ENCODE measurements at places on chromosomes 16 and 17.

- no peak for DNase-seq
Observed at GRCh38 chr17:13204607-13205237, 186.9 kb upstream of the ELAC2 start.

DNA sequence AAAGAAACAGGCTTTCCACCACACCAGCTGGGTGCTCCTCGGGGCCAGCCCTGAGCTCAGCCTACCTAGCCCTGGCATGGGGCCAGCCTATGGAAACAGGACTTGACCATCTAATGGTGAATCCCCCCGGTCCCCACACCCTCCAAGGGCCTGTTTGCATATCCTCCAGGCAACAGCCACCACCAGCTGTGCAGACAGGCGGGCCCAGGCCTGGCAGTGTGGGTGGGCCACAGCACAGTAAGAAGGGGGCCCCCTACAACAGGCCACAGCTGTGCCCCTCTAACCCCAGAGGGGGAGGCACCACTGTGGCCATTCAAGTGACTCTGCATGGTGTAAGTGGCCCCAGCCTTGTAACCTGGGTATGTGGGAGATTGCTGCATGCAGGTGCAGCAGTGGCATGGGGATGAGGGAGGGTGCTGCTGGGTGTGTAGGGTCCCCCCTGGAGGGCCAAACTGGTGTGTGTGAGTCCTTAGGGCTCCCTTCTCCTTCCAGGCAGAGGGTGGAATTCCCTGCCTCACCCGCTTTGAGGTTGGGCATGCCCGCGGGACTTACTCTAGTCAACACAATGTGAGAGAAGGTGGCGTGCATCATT is 148.2 kb downstream of the C16orf78 start:
- no peak for DNase-seq

GRCh38 chr16:83956336-83957289 is 3.6 kb downstream of the OSGIN1 start:
- peak; percentile 49 for DNase-seq

GRCh38 chr16:2963723-2964474 is at the start of gene KREMEN2:
Gene KREMEN2 (plus strand): TSS chr16:2964275. CDS start chr16:2964521, 246 bp downstream.
- peak; percentile 56 for DNase-seq

DNA sequence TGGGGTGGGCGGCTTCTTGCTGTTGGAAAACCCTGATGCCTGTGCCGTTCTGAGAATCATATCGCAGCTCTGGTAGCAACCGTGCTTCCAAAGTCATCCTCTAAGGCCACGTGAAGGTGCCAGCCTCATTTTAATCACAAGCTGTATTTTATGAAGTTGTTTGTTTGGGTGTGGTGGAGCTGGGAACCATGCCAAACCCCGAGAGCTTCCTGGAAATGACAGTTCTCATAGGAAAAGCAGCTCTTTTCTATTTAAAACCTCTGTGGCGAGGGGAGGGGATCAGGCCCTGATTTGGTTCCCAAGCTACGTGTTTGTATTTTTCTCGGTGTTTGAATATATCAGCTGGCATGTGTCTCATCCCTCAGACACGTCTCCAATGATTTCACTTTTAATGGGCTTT is 21.7 kb downstream of the KNOP1 start:
- DNase-seq = peak; percentile 60

- no peak for DNase-seq
Observed at GRCh38 chr16:30896261-30896888, at the start of gene CTF1. Gene CTF1 (plus strand): TSS chr16:30896614. CDS start chr16:30896644, 30 bp downstream.

DNA sequence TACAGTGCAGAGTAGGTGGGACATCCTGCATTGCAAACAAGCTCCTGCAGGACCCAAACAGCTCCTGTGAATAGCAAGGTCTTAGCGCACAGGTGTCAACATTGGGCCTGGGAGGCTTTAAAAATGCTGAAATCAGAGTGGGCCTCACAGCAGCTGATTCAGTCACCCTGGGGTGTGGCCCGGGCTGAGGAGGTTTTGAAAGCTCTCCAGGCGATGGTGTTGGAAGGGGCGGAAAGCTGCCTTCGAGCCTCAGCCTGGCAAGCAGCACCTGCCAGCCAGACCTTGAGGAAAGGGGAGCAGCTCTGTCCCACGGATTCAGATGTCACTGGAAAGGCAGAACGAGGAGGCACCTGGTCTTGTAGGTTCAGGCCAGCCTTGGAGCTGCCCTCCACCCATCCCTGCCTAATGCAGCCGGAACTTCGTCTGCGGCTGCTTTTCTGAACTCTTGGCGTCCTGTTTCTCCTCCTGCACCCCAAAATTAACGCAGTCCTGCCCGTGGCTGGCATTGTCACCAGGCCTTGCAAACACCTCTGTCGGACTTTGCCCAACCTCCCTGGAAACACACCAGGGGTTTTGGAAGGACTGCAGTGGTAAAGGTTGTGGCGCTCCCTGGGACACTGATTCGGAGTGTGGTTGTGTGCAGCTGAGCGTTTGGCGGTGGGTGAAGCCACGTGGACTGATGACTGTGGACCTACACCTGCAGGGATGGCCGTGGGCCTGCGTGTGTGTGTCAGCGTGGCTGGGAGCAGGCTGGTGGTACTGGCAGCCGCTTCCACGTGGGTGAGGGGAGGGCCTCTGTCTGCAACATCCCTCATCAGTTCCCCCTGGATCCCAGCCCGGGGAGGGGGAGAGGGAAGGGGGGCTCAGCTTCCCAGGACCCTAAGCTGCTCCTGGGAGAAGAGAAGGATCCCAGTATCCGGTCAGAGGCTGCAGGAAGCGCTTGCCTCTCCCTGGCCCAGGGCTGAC is 3.4 kb downstream of the NECAB2 start:
- DNase-seq = no peak

- DNase-seq = no peak
Observed at GRCh38 chr16:11848842-11849241, 2.5 kb downstream of the RSL1D1 start.

DNA sequence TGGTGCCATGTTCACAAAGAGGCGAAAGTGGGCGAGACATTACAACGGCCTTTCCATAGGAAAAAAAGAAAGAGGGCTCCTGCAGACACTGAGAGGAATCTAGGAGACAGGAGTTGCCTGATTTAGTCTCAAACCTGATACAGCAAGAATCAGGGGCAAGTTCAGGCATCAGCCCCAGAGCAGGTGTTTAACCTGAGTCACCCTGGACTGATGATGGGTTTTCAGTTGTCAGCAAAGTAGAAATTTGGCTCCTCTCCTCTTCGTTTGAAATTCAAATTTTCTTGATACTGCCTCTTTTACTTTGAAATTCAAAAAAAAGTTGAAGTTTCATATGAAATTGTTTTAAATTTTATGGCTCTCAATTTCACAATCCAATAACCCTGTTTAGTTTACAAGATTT is 189.5 kb downstream of the ABCC12 start:
- no peak for DNase-seq
